ENCODE measurements at places on chromosomes 7 and 10. TPM values are rescaled to one million over a fixed set of nuclear protein-coding genes. Genes with fewer than 3 reads are reported as not detected.

PAXIP1 gene
- total RNA-seq: 8.8 TPM

PGAM2 gene
- 0.17 TPM for total RNA-seq

SPDYE11 gene
- under 0.01 TPM for total RNA-seq

SPDYE1 gene
- total RNA-seq: not detected

CFAP58 gene
- total RNA-seq: 0.58 TPM

SUN1 gene
- total RNA-seq: 162 TPM

PTPRE gene
- total RNA-seq: 1.7 TPM

CYP17A1 gene
- total RNA-seq: not detected

AKR1D1 gene
- not detected for total RNA-seq

CELF2 gene
- total RNA-seq: 21.1 TPM

PLXNA4 gene
- 3.6 TPM for total RNA-seq

TLX1 gene
- total RNA-seq: not detected

AS3MT gene
- 7.6 TPM for total RNA-seq

CTAGE6 gene
- total RNA-seq: 0.66 TPM

PRRT4 gene
- total RNA-seq: not detected

PRLHR gene
- not detected for total RNA-seq

SSC4D gene
- total RNA-seq: 0.33 TPM

FAM25A gene
- not detected for total RNA-seq

HMX2 gene
- total RNA-seq: not detected

ZNF425 gene
- total RNA-seq: 7.4 TPM

ANKRD30A gene
- total RNA-seq: not detected

ACBD7 gene
- total RNA-seq: 0.99 TPM

PNLIPRP3 gene
- 0.17 TPM for total RNA-seq

HTR5A gene
- not detected for total RNA-seq

HDAC9 gene
- total RNA-seq: 5.2 TPM

PRKCQ gene
- not detected for total RNA-seq

SLF2 gene
- total RNA-seq: 37.5 TPM

GRM3 gene
- total RNA-seq: not detected

LZTS2 gene
- 103 TPM for total RNA-seq

C10orf105 gene
- total RNA-seq: not detected

MLXIPL gene
- not detected for total RNA-seq

ASB10 gene
- not detected for total RNA-seq

BTAF1 gene
- total RNA-seq: 42.7 TPM

GPER1 gene
- 4.9 TPM for total RNA-seq

TMEM184A gene
- total RNA-seq: not detected

TMEM229A gene
- not detected for total RNA-seq

PDK4 gene
- total RNA-seq: 0.29 TPM

INTS15 gene
- total RNA-seq: 6.3 TPM

NEBL gene
- total RNA-seq: 0.17 TPM

CXCL12 gene
- total RNA-seq: 42.0 TPM

PIK3CG gene
- not detected for total RNA-seq

PIK3AP1 gene
- not detected for total RNA-seq

C10orf67 gene
- total RNA-seq: 0.44 TPM

CRYGN gene
- 0.58 TPM for total RNA-seq

CDK14 gene
- 68.5 TPM for total RNA-seq

HOXA7 gene
- total RNA-seq: not detected

AQP1 gene
- 1.5 TPM for total RNA-seq

OR2A5 gene
- total RNA-seq: not detected

CCDC146 gene
- total RNA-seq: 2.2 TPM

ABCA13 gene
- 2.5 TPM for total RNA-seq

PRSS37 gene
- not detected for total RNA-seq

LLCFC1 gene
- total RNA-seq: not detected

GDF2 gene
- total RNA-seq: not detected

KLF14 gene
- total RNA-seq: under 0.01 TPM

RELN gene
- 4.7 TPM for total RNA-seq

PRXL2A gene
- total RNA-seq: 3.3 TPM

EGFR gene
- 88.3 TPM for total RNA-seq

NCF1 gene
- not detected for total RNA-seq

ZNF804B gene
- total RNA-seq: not detected

GIMAP8 gene
- 0.15 TPM for total RNA-seq

All from smooth muscle cell of trachea (primary cell).